Naive thymus-derived CD8-positive, alpha-beta T cell (primary cell): ENCODE measurements at places on chromosomes 16 and 17.
A peak's percentile ranks its signal among the peaks of the same experiment; 100 is the strongest.

DNA sequence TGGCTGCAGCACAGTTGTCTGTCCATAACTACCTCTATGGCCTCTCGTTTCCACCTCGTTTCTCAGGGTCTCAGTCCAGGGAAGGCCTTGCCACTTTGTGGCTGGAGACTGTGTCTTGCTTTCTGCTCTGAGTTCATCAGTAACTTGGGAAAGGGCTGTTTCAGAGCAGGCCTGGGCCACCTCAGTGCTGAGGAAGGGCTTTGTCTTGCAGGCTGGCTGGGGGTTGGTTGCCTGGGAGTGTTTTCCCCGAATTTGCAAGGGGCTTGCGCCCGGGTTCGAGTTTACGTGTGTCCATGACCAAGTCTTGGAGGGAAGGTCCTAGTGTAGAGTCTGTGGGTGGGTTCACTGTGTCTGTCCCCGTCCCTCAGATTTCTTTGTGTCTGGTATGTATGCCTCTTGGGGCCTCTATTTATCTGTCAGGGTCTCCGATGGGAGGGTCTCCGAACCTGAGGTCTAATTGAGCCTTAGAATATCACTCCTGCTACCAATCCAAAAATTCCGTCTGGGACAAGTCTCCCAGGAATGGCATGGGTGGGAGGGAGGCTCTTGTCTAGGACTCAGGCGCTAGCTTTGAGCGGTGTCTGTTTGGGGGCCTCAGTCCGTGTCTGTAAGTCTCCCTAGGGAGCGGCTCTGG, 594 bp upstream of the TGFB1I1 start:
- no peak for DNase-seq

DNA sequence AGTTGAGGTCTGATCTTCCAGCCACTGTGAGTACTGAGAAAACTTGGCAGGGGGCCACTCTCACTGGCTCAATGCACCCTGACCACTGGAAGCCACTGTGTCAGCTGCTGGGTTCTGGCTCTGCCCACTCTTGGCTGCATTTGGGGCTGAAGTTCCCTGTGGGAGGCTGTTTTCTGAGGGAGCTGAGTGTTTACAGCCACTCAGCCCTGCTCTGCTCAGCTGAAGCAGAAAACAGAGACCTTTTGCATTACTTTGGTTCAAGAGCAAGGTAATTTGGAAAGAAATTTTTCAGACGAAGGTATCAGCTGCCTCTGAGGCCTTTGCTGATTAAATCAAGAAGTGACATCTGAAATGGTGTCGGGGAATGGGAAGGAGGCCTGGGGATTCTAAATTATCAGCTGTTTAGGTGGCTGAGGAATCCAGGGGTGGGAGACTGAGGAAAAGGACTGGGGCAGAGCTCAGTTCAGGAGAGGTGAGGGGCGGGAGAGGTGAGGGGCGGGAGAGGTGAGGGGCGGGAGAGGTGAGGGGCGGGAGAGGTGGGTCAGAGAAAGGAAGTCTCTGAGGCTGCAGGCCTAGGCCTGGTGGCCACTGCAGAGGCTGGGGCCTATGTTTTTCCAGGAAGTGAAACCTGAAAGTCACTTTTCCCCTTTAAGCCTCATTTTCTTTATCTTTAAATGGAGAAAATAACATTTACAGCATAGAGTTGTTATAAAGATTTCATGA, at the start of gene ACSM5:
Gene ACSM5, plus strand, starts transcription at position 137 of the 723 bp plus-strand sequence. CDS start 1,951 bp downstream, outside the sequence.
- no peak for DNase-seq

DNA sequence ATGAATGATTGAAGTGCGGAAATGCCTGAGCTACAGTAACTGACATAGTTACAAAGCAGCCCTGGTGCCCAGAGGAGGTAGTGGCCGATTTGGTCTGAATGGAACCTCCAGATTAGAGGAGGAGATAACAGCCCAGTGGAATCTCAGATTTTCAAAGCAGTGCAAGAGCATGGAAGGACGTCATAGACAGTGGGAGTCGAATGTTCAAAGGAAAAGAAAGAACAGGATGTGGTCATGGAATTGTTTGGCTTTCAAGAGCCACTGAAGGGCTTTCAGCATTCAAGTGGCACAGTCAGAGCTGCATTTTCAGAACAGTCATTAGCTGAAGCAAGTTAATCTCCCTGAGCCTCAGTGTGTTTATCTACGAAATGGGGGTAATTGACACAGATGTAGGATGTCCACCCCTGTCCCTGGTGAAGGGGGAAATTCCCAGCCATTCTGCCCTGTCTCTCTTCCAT, 104.6 kb upstream of the CACNG3 start:
- peak; percentile 62 for DNase-seq

- no peak for DNase-seq
Observed at GRCh38 chr17:17128476-17129075, 77.6 kb downstream of the PLD6 start.

DNA sequence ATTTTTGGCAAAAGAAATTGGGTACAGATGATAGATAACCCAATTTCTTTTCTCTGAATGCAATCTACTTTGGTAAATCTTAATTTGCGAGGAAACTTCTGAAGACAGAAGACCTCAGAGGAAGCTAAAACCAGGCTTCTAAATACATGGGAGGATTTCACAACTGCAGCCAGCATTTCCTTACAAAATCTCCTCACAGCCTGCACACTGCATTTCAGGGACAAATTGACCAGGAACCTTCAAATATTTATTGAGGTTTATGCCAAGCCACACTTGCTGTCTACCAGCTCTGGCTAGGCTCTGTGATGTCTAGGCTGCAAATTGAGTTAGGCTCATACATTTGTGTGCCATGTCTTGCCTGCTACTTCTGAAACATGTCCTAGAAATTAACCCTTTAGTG, 167.3 kb upstream of the CDH5 start:
- DNase-seq = no peak

- peak; percentile 48 for DNase-seq
Observed at GRCh38 chr16:49441366-49441780, 67.8 kb downstream of the C16orf78 start.

- DNase-seq = peak; percentile 82
Observed at GRCh38 chr17:40818733-40819527, 3.5 kb downstream of the KRT10 start.

GRCh38 chr17:828761-829160, 46.6 kb downstream of the MRM3 start:
- no peak for DNase-seq

DNA sequence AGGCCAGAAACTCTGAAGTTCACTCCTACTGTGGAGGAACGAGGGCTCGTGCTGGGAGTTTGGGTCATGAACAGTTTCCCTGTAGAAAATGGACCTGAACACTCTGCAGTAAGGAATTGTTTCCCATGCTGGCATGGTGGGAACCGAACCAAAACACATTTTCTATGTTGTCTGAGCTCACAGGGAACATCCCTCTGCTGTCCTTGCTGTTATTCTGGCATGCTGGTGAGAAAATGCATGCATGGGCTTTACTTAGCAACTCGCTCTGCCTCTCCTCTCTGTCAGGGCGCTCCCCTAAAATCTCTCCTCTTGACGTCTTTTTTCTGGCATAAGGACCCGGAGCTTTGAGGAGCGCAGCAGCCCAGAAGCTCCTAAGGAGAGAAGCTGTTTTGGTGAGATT, 5.4 kb downstream of the RTN4RL1 start:
- no peak for DNase-seq

- DNase-seq = no peak
Observed at GRCh38 chr17:82346342-82347300, 12.4 kb upstream of the TEX19 start.

GRCh38 chr17:59287452-59287851, 44.0 kb upstream of the YPEL2 start:
- DNase-seq = no peak

DNA sequence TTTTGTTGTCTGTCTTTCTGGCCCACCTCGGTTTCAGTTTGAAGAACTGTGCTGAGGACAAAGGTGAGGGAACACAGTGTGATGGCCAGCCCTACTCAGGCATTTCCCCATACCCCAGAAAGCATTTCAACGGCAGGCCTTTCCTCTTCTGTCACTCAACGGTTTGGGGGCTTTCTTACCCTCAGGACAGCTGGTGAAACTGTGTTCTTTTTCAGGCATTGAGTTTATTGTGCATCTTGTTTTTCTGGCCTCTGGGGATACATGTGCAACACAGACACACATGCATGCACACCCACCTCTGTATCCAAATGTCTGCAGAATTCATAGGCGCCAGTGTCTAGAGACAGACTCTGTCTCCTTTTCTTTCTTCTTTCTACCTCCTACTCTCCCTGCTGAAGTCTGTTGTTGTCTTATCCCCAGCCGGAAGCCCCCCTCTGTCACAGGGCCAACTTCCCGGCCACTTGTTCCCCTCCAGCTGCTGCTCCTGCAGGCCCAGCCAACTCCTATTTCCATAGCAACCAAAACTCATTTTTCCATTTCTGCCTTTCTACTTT, 17.0 kb downstream of the CHD9 start:
- DNase-seq = no peak
